ENCODE measurements at places on chromosomes 16 and 17. TPM values are rescaled to one million over a fixed set of nuclear protein-coding genes. Genes with fewer than 3 reads are reported as not detected.

The OR1A1 gene
- not detected for total RNA-seq

DNA sequence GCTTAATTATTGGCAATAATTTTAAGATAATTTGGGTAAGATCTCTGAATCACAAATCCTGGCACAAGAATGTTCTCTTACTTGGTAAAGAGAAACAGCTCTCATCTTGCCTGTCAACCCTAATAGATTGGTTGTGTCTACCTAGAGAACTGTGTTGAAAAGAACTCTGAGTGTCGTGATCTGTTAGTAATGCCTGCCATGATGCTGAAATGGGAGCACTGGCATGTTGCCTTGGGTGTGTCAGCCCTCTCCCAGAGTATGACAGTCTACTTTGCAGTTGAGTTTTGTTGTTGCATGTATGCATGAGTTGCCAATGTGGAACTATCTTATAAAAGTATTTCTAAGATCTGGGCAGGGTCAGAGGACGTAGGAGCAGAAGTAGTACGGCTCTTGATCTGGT, 221.4 kb downstream of the MAF start:
- DNase-seq: no peak

- no peak for DNase-seq
Measured at GRCh38 chr17:30241051-30241450, 5.6 kb upstream of the SLC6A4 start.

DNA sequence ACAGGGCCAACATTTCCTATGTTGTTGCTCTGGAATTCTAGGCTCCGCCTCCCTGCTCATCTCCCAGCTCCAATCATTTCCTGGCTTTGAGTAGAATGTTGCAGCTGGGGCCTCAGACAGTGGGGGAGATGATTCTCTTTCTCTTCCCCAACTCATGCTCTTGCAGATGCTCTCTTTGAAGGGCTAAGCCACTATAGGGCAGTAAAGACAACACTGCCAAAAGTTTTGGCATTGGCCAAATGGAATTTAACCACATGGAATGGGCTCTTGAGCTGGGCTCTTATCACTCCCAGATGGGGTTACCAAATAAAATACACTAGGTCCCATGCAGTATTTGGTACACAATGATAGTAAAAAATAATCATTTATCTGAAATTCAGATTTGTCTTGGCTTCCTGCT, 19.6 kb upstream of the EFCAB13 start:
- DNase-seq: no peak

- no peak for DNase-seq
Measured at GRCh38 chr16:75584108-75584507, 17.9 kb downstream of the GABARAPL2 start.

The HEATR9 gene
- total RNA-seq: not detected

DNA sequence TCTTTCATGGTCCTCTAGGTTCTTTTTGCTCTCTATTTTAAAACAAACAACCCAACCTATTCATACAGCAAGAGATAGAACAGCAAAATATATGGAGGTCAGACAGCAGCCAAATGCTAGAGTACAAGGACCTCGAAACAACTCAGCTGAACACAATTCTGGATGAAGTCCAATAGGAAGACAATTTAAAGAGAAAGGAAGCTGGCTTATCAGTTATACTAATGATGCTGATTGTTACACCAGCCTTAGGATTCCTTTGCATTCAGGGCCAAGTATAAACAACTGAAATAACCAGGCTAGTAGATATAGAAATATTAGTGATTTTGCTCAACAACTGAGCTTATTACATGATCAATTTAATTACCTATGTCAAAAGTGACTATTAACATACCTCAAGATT, 2.5 kb downstream of the SSH2 start:
- DNase-seq: no peak
